ENCODE measurements at places on chromosomes 2 and 18.
A peak's percentile ranks its signal among the peaks of the same experiment; 100 is the strongest.

- no peak for DNase-seq
These were observed 133.2 kb upstream of the SNTG2 start for GRCh38 chr2:817336-818015.

GRCh38 chr2:29207352-29208148, 92.3 kb downstream of the CLIP4 start:
- DNase-seq = no peak

DNA sequence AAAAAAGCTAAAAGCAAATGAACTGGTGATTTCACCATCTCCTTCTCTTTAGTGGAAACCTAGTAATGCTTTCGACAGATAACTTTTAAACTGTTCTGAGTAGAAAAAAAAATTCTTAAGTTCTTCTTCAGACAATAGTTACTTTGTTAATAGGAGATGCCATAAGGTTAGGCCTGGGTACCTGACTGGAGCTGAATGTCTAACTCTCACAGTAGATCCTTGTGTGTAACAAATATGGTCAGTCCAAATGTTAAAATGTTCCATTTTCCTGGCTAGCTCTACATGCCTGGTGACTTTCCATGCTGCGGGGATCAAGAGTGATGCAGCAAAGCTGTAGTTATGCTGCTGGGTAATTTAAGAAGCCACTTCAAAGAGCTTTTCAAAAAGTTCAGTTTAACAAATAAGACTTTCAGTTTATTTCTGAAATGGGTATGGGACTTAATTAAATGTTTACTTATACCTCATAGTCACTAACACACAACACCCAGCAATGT, 264.0 kb upstream of the SESTD1 start:
- no peak for DNase-seq

- no peak for DNase-seq
These were observed 248.2 kb downstream of the TMX3 start for GRCh38 chr18:68466672-68467071.

DNA sequence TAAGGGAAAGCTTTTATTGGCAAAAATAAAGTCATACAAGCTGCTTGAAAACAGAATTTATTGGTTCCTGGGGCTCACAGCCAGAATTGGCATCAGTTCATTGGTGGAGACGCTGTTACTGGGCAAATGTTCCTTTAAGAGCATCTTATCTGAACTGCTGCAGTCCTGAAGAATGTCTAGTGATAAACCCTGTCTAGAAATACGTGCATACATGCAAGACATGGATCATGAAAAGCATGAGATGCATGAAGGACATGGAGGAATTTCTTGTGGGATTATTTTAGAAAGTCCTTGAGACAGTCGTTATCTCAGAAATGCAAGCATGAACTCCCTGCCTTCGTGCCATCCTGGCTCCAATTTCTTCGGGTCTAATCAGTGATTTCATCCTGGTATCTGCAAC, 32.5 kb upstream of the FHOD3 start:
- no peak for DNase-seq

DNA sequence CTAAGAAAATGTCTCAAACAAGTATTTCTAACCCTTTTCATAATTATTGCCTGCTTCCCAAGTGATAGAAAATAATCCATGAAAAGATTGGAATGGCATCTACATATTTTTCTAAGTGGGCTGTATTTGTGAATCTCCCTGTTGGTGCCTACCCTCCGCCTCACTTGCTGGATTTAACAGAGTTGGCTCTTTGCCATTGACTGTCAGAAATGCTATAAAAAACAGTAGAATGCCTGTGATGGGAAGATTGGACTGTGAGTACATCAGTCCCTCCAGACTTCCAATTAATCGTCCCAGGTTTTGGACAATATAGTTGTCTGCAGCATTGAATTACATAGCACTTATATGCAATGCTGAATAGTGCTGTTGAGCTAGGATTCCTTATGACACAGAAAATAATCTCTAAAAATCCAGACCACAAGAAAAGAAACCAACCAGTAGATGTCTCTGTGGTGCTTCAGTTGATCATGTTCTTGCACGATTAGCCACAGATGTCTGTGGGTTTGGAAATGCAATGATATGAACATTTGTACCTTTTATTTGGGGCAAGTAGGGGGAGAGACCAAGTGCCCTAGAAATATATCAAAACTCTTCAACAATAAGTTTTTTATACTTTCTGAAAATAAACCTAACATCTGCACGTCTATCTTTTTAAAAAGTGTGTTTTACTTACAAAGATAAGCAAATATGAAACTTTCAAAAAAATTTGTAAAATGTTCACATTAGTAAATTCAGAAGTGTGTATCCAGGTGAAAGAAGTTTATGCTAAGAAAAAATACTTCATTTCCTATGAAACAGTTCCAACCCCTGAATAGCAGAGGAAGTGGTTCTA, 88.5 kb downstream of the DYNAP start:
- DNase-seq = no peak

- no peak for DNase-seq
These were observed 29.6 kb upstream of the FAM117B start for GRCh38 chr2:202605174-202605573.

- DNase-seq = no peak
These were observed 102.6 kb upstream of the SMIM21 start for GRCh38 chr18:75530118-75530517.

DNA sequence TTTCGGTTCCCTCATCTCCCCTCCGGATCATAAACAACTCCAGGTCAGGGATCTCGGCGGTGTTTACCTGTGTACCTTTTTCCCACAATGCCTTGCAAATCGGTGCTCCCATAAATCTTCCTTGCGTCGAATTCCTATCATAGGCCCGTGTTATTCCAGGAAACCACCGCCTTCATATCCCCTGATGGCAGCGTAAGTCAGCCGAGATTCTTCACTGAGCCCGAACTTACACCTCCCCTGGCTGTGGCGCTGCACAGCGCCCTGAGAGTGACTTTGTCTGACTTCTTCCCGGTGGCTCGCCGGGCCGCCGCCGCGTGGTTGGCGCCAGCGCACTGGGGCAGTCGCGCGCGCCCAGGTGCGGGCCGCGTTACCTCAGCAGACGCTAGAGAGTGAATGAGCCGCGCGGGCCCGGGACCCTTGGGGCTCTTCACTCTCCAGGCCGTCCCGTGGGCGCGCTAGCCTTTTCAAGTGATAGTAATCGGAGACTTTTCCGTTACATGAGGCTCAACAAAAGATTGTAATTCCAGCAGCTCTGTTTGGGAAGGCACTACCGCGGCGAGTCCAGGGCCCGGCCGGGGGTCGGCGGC, 101.6 kb downstream of the SPTBN1 start:
- DNase-seq = peak; percentile 56

DNA sequence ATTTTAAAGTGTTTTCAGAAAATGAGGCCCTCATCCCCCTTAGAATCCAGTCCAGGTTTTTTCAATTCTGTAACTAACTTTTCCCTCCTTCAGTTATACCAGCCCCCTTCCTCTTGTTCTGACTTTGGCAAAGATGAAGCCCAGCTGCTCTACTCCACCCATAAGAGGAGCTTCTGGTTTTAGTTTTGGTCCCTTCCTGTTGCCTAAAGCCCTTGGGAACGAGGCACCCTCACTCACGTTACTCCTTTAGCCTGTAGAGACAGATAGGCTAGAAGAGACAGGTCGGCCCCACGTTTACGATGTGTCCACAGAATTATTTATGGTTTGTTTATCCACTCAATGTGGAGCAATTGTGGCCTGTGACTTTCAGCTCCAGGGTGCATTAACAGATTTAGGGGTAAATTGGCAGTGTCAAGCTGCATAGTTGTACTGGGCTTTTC, 454.2 kb upstream of the TNP1 start:
- no peak for DNase-seq

DNA sequence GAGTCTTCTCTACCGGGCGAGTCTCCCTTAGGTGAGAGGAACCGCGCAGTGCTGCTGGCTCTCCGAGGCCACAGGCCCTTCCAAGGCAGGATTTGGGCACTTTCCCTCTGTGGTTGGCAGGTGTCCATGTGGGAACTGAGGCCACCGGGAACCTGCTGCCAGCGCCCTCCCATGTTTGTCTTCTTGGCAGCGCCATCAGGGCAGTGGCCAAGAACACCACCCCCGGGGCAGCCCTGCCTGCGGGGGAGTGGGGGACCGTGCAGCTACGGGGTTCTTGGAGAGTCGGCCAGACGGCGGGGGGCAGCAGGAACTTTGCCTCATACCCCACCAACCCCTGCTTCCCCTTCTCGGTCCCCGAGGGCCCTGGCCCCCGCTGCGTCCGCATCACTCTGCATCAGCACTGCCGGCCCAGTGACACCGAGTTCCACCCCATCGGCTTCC, 10.0 kb downstream of the CAPN10 start:
- DNase-seq = peak; percentile 83

DNA sequence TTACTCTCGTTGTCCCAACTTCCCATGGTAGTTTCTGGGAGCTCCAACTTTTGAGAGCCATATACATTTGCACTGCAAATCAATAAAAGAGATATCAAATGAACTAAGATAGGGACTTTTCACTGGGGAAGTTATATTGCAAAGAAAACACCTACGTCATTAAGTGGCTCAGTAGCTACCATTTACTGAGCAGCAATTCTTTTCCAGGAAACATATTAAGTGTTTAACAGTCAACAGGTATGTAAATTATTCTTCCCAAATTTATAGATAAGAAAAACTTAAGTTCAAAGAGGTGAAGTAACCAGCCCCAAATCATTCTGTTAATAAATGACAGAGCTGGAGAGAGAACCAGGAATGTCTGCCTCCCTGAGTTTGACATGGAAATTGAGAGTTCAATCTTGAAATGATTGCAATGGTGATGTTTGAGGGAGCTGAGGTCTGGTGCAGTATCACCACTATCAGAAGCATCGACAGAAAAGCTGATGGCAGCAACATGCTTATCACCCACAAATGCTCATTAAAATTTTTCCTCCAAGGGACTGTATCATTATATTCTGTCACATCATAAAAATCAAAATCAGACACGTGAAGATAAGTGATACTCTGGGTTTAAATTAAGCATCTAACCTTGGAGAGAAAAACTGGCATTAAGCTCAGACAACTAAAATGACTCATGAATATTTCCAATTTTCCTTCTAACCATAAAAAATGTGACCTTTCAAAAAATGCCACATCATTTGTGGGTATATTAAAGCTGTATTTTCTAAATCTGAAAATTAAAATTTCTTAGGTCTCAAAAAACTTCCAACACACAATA, 43.4 kb downstream of the GAREM1 start:
- no peak for DNase-seq

DNA sequence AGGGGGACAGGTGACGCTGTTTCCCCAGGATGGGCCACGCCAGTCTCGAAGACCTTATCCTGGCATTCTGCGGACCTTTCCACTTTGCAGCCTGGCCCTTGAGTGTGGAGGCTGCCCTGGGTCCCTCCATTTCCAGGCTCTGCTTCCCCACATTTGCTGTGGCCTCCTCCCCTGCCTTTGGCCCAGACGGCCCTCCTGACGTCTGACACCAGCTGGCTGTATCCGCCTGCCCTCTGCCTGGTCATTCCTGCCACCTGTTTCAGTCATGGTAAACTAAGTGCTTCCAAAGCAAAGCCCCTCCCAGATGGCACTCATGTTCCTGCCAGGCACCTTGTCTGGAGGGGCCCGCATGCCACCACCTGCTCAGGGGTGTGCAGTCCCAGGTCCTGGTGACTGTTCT, 95.1 kb downstream of the ASB1 start:
- no peak for DNase-seq

DNA sequence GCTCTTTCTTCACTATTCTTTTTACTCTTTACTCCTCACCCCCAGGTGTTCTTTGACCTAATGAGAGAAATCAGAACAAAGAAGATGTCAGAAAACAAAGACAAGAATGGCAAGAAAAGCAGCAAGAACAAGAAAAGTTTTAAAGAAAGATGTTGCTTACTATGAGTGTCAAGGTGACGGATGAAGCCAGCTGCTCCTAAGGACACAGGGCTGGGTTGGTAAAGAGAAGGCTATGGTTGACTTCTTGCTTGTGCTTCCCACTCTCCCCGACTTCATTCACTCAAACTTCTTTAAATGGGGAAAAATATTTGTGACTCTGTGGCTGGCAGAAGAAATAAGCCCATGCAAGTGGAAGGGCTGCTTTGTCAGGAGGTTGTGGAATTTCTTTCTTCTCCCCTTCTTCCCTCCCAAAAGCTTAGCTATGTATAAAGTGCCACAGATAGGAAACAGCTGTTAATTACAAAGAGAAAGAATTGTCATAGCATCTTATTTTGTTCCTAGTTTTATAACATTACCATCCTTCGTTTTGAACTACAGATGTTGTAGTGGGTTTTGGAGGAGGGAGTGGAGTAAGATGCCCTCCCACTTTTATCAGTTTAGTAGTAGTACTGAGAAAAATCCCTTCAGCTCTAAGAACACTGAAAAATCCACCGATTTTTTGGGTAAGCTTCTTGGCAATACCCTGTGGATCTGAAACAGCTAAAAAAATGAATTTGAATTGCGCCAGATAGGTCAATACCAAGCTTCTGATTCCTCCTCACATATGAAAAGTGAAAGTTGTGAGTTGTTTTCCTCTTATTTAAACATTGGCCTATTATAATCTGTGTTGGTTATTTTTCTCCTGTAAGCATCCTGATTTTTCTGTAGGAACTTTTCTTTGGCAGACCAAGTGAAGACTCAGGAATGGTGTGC, 40.7 kb downstream of the RALB start:
- no peak for DNase-seq

- no peak for DNase-seq
These were observed 109.5 kb upstream of the DAPL1 start for GRCh38 chr2:158685646-158686045.

DNA sequence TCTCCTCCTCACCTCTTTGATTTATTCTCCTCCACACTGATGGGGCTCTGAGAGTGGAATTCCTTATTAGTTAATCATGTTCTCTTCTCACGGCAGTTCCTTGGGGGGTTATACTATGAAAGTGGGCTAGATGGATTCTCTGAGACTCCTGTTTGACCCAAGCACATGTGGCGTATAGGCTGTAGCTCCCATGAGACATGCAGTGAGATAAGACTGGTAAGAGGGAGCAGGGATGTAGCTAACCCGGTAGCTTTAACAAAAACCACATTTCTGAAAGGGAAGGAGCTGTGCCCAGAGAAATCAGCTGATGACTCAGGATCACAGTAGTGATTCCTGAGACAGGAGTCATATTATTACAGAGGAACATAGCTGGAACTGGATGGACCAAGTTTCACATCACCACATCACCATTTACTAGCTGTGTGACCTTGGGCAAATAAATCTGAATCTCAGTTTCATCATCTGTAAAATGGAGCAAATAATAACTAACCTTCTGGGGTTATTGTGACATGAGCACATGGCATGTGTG, 82.9 kb downstream of the CRIM1 start:
- DNase-seq = no peak

GRCh38 chr2:120948662-120949011, 213.0 kb downstream of the GLI2 start:
- no peak for DNase-seq

GRCh38 chr18:39596221-39596620, 2030.6 kb upstream of the CELF4 start:
- DNase-seq = no peak

GRCh38 chr2:203559641-203560040, 24.5 kb upstream of the RAPH1 start:
- DNase-seq = no peak

DNA sequence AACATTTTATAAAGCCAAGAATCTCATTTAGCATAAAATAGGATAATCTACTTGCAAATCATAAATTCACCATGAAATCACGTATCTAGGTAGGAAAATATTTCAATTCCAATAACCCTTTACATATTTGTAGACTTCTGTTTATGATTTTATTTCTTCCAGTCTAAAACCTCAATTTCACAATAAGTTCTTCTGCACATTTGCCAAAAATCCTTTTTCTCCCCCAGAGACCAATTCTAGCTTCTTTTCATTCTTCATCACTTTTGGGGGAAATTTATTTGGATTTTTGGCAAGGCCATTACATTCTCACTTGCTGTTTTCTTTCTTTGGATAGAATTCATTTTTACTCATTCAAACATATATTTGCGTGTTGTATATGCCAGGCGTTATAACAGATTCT, 86.8 kb downstream of the SPRED2 start:
- DNase-seq = no peak

GRCh38 chr18:79677221-79677620, 2.4 kb upstream of the CTDP1 start:
- DNase-seq = no peak
